ENCODE measurements at places on chromosomes 11 and 22. TPM values are rescaled to one million over a fixed set of nuclear protein-coding genes. Genes with fewer than 3 reads are reported as not detected.

PKNOX2 gene
- polyA plus RNA-seq: 22.9 TPM

BMAL1 gene
- polyA plus RNA-seq: 7.0 TPM

PHETA2 gene
- polyA plus RNA-seq: 24.2 TPM

MLC1 gene
- polyA plus RNA-seq: 0.95 TPM

FAM180B gene
- 3.7 TPM for polyA plus RNA-seq

TSSK2 gene
- not detected for polyA plus RNA-seq

ASCC2 gene
- polyA plus RNA-seq: 35.3 TPM

TEX12 gene
- 0.59 TPM for polyA plus RNA-seq

OR52I2 gene
- polyA plus RNA-seq: not detected

DTX4 gene
- polyA plus RNA-seq: 17.6 TPM

DNA sequence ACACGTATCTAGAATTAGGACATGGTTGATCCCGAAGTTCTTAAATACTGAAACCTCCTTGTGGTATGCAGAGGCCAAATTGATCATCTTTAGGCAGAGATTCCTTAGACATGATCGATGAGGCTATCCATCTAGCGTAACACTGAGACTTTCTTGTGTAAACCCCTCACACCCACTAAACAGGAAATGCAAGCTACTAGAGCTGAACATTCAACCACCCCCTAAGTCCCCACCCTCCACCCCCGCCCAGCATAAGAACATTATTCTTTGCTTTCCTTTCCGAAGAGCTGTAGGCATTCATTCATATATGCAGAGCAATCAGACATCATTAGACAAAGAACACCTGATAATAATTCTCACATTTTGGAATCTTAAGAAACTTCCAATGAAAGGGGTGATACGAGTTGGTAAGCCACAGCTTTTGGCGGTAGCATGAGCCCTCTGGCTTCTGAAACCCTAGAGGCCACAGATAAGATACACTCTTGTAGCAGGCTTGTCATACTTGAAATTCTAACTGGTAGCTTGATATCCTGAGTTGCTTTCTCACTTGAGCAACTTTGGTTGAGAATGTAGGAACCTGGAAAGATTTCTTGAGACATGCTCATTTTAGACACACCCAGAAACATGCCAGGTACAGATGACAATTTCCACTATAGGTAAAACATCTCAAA lies 42.2 kb downstream of the FLI1 start:
- DNase-seq: no peak

DNA sequence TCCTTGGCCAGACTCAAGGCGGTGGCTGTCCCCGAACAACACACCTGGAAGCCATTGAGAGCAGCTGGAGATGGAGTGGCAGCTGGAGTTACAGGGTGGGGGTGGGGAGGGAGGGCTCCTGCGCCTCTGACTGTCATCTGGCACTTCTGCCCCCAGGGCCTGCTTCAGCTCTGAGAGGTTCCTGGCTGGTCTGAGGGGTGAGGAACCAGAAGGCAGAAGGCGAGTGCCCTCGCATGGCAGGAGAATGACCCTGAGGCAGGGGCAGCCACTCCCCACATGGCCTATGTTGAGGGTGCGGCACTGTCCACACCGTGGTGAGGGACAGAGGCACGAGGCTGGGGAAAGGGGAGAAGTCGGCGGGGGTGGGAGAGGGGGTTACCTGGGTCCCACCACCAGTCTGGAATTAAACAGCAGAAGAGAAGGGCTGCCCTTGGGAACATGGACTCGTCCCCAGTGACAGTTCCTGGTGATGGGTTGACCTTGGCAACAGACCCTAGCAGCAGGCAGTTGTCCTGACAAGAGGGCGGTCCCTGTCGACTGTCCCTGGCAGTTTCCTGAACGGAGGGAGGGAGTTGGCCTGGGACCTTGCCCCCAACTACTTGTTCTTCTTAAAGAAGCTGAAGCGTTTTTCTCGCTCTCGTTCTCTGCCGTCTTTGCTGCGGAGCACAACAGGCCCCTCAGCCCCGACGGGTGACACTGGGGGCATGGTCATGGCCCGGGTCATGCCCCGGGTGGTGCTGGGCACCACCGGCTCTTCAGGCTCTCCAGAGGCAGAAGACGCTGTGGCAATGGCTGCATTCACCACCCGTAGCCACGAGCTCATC lies 7.8 kb upstream of the RBM4B start:
- DNase-seq: no peak

GRCh38 chr11:100575860-100576717 lies 111.0 kb upstream of the ARHGAP42 start:
- peak; percentile 55 for DNase-seq

GRCh38 chr11:14335712-14336111 lies 23.3 kb downstream of the RRAS2 start:
- no peak for DNase-seq

DNA sequence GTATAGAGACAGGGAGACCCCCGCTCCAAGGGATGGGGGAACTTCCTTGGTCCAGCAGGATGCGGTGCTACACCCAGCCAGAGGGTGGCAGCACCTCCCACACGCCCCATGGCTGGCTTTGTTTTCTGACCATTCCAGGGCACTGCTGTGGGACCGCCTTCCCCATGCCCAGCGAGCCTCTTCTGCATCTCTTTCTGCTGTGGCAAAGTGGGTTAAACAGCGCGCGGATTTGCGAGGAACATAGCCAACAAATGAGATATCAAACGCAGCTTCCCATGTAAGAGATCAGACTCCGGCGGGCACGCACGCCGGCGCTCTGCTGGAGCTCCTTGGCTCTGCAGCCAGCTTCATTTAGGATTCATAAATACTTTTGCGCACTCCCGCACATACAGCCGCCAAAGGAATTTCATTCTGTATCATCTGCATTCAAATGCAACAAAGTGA lies 485.8 kb upstream of the CADM1 start:
- DNase-seq: no peak

DNA sequence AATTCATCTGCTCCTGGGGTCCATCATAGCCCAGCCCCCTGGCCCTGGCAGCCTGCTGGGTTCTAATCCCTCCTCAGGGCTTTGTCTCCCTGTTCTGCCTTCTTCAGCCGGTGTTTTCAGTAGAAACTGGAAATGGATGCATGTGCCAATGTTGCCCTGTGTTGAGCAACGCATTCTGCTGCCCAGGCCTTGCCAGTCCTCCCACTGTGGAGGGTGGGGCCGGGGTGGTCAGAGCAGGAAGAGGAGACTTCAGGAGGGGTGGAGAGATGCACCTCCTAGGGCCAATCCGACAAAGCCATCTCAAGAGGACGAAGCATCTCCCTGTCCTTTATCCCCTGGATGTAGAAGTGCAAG lies 27.6 kb upstream of the ZBTB16 start:
- DNase-seq: no peak

GRCh38 chr22:46641811-46642266 lies 21.7 kb downstream of the GRAMD4 start:
- no peak for DNase-seq

- DNase-seq: no peak
Measured at GRCh38 chr22:22178992-22179391, 65.6 kb upstream of the VPREB1 start.

DNA sequence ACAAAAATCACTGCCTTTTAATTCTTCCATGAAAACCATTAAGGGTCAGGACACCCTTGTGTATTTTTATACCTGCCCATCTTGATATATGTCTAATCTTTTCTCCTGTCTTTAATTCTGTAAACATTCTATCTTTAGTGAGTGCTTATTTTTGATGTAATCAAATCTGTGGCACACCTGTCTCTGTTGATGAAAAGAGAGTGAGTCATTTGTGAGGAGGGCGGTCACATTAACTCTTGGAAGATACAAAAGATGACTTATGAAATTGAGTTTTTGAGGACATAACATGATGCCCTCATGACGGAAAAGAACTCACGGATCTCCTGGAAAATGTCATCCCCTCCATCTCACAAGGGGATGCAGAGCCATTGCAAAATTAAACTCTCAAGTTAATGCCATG lies 206.5 kb upstream of the PGR start:
- no peak for DNase-seq

GRCh38 chr22:48004038-48004437 lies 1241.6 kb downstream of the TBC1D22A start:
- DNase-seq: no peak

DNA sequence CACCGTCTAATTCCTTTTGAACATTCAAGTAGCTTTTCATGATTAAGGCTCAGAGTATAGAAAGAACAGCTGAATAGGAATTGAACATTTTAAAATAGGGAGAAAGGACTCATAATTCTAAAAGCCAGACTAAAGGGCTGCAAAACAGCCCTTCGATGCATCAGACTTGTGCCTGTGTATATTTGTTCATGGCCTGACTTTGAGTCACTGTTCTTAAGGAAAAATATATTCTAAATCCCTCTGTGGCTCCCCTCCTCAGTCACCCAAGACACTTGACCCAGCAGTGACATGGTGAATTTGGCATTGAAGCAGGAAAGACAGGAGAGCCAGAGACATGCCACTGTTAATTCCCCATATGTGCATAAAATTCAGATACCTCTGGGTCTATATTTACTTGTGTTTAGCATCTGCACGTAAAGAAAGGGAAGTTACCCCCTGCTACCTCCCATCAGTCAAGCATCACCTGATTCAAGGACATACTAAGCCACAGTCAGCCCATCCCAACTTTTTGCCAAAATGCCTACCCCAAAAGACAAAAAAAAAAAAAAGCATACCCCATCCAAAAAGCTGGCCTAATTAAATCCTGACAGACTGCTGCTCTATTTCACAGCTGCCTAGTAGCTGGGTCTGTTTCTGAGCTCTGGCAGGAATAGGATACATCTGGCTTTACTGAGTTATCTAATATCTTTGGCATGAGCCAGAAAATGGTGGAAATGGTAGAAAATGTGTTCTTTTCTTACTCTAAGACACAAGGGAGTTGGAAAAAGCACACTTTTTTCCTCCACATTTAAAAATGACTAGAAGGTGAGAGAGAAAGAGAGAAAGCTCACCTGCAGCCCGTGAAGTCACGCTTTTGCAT lies 93.5 kb downstream of the COMMD9 start:
- peak; percentile 89 for DNase-seq

DNA sequence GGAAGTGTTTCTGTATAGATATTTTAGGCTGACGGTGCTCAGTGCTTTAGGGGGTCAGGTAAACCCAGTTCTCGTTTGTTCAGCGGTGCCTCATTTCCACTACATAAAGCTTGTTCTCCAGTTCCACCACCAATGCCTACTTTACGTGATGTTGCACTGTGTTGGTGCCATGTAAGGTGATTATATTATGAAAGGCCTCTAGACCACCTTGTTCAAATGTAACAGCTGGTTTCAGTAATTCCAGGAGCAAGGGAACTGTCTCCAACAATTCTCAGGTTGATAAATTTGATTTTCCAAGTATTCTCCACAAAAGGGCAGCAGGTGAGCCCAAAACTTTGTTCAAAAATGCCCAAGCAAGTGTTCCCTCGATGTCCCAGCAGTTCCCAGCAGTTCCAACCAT lies 83.7 kb upstream of the SEPTIN5 start:
- no peak for DNase-seq

DNA sequence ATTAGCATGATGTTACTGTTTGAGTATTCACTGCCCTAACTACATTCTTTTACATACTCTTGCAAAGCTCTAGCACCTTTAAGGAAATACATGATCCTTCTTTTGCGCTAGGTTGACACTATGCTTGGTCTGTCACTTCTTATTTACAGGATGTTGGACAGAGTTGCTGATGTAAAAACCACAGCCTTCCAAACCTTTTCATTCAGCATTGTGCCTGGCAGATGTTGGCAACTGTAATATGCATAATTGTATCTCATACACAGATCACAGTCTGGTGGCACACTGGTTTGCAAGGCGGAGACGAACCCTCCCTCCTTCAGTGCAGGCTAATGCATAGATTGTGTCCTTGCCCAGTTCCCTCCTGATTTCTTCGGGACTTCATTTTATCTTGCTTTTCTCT lies 224.1 kb downstream of the SNX19 start:
- no peak for DNase-seq

DNA sequence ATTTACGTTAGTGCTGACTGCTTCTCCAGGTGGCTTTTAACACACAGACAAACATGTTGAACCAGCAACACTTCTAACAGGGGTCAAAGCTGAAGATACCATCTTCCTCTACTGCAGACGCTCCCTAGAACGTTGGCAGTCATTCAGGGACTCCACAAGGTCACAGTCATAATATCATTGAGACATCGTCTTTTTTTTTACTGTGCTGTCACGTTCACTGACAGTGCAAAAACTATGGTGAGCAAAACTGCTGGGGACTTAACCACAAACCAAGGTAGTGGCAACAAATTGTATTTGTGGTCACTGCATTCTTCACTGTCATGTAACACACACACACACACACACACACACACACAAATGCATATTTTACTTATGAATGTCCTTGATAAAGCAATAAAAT lies 244.9 kb downstream of the CASP12 start:
- DNase-seq: no peak

GRCh38 chr22:47854251-47854650 lies 1091.8 kb downstream of the TBC1D22A start:
- no peak for DNase-seq

DNA sequence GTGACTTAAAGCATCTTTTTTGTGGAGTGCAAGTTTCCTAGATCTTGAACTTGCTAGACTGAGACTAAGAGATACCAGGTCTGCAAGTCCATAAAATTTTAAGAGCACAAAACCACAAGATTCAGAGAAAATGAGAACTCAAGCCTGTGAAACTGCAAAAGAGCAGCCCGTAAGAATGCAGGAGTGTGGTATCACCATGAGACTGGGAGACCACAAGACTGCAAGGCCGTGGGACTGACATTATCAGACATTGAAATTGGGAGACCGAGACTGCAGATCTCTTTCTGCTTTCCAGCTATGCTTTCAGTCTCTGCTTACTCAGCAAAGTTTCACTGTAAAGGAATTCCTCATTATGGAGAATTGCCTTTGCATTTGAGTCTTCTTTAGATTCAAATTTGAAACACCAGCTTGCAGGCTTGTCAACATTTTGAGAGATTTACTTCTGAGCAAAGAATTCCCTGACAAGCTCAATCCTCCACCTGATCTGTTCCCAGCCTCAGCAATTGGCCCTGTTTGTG lies 621.2 kb downstream of the KCNA4 start:
- no peak for DNase-seq

DNA sequence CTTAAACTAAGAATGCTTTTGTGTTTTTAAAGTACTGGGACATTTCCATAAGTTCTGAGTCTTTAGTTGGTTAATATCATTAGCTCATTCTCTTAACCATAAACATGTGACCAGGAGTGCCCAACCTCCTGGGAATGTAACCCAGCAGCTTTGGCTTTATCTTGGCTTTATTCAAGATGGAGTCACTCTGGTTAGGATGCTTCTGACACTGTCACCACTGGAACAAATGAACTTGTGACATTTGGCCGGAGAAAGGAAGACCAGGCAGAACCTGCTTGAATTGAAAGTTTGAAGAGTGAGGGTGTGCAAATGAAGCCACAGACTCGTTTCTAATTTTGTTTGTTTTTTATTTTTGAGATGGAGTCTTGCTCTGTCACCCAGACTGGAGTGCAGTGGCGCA lies 54.6 kb downstream of the OSBP2 start:
- no peak for DNase-seq

All from muscle of back (tissue), 13 donors.